ENCODE measurements at places on chromosomes 4 and X.

DNA sequence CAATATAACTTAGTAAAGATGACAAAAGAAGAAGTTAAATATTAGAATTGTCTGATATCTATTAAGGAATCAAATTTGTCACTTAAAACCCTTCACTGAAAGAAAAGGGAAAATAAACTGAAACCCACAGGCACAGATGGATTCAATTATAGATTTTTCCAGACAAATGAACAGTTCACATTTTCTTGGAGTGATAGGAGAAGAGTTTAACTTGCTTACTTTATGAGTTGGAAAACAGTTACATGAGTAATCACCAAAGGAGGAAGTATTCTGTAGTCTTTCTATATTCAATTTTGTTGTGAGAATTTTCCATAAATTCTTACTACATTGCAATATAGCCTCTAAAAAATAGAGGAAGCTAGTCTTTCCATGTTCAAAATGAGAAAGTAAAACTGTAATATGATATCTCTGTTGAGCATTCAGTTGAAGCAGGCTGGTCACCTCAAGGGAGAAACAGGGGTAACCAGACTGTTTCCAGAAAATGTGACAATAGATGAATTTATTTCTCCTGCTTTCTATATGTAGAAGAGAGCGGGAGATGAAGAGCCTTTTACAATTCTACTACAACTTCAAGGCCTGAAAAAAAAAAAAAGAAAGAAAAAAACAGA is 330.3 kb upstream of the EPHA5 start:
- no peak for DNase-seq

- no peak for DNase-seq
Observed at GRCh38 chr4:2165391-2165790, 76.5 kb downstream of the HAUS3 start.

DNA sequence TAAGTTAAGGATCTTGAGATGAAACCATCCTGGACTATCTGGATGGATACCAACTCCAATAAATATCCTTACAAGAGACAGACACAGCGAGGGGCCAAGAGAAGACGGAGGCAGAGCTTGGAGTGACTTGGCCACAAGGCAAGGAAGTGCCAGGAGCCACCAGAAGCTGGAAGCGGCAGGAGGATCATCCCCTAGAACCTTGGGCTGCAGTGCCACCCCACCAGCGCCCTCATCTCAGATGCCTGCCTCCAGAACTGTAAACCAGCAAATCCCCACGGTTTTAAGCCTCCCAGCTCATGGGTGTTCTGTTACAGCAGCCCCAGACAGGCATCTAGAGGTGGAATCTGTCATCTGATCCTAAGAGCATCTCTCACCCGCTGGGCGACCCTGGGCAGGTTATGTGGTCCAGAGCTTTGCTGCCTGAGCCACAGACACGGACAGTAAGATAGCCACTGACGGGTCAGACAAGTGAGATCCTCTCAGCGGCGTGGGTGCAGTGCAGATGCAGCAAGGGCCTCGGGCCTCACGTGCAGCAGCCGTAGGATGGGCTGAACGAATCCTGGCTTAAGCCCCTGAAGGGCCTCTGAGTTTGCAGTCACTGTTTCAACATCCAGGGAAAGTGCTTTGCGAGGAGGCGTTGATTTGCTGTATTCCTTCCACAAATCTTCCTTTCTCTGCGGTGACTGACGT is 25.1 kb upstream of the MXD4 start:
- no peak for DNase-seq

GRCh38 chrX:93695981-93696380 is 22.0 kb downstream of the FAM133A start:
- DNase-seq = no peak

GRCh38 chrX:42943051-42943974 is 165.3 kb upstream of the PPP1R2C start:
- no peak for DNase-seq
